ENCODE measurements at places on chromosomes 11 and 22. TPM values are rescaled to one million over a fixed set of nuclear protein-coding genes. Genes with fewer than 3 reads are reported as not detected.

The CALCA gene
- not detected for total RNA-seq

The SMIM38 gene
- total RNA-seq: 0.12 TPM

The CNGA4 gene
- total RNA-seq: not detected

The ZNF280A gene
- not detected for total RNA-seq

The SMPD1 gene
- 44.9 TPM for total RNA-seq

The TSPAN32 gene
- not detected for total RNA-seq

The DDI1 gene
- total RNA-seq: not detected

The OR8J1 gene
- total RNA-seq: not detected

The TOP3B gene
- 8.2 TPM for total RNA-seq

The AMOTL1 gene
- total RNA-seq: 393 TPM

The KCNJ1 gene
- total RNA-seq: not detected

The ABCG4 gene
- total RNA-seq: not detected

The NXPE2 gene
- total RNA-seq: not detected

The OR51I1 gene
- not detected for total RNA-seq

The SVIP gene
- 22.0 TPM for total RNA-seq

The OR8A1 gene
- total RNA-seq: not detected

The PGA4 gene
- 1.9 TPM for total RNA-seq

The VPREB1 gene
- total RNA-seq: not detected

The MS4A4A gene
- total RNA-seq: 15.6 TPM

The CTSW gene
- not detected for total RNA-seq

The SOX6 gene
- 36.2 TPM for total RNA-seq

The TSSK2 gene
- total RNA-seq: not detected

The ACTN3 gene
- 1.2 TPM for total RNA-seq

The DERL3 gene
- 1.5 TPM for total RNA-seq

The LRRN4CL gene
- total RNA-seq: 3.7 TPM

Measured in gastrocnemius medialis (tissue), 4 donors.